ENCODE measurements at places on chromosomes 6 and 20.

GRCh38 chr6:3596766-3597165, 139.9 kb upstream of the SLC22A23 start:
- DNase-seq: no peak

DNA sequence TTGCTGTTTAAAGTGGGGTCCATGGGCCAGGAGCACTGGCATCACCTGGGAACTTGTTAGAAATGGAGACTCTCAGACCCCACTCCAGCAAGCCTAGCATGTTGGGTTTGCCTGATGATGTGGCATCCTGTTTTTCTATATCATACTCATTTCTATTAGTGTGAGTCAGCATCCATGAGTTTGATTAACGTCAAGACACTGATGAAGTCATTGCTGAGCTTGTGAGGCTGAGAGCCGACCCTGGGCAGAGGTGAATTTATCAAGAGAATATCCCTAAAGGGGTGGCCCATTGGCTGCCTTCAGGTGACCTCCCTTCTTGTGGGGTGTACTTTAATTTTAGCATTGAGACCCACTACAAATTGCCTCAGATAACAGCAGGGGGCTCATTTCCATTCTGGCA, 43.4 kb upstream of the RNF144B start:
- DNase-seq: no peak

GRCh38 chr6:83442752-83443151, 11.9 kb upstream of the ME1 start:
- DNase-seq: no peak

DNA sequence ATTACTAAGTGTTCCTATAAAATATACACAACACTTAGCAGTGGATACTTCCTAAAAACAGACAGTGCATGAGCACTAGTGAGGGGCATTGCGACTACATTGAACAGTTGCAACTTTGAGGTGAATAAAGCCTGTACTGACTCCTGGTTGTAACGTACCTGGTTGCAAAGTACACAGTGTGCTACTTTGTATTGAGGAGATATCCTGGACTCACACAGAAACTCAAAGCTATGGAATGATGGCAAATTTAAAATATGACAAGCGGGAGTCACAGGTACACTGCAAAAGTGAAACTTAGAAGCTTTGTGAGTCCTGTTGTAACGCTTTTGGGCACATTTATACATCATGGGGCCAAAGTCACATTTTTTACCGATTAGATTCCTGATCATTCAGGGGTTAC, 55.6 kb upstream of the HLA-A start:
- DNase-seq: no peak

DNA sequence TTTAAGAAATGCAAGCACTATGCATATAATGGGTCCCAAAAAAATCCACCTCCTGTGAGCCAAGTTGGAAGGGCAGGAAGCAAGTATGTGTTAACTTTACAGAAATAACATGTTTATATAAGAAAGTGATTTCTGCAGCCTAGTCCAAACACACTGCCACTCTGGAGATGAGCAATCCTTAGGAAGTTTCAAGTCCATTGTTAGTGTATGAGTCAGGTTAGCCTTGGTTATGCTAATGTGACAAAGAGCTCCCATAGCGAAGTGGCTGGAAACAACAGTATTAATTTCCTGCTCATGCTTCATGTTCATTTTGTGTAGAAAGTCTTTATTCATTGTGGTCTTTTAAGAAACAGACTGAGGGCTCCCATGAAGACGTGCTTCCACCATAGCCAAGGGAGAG, 121.4 kb downstream of the TBXT start:
- DNase-seq: no peak

DNA sequence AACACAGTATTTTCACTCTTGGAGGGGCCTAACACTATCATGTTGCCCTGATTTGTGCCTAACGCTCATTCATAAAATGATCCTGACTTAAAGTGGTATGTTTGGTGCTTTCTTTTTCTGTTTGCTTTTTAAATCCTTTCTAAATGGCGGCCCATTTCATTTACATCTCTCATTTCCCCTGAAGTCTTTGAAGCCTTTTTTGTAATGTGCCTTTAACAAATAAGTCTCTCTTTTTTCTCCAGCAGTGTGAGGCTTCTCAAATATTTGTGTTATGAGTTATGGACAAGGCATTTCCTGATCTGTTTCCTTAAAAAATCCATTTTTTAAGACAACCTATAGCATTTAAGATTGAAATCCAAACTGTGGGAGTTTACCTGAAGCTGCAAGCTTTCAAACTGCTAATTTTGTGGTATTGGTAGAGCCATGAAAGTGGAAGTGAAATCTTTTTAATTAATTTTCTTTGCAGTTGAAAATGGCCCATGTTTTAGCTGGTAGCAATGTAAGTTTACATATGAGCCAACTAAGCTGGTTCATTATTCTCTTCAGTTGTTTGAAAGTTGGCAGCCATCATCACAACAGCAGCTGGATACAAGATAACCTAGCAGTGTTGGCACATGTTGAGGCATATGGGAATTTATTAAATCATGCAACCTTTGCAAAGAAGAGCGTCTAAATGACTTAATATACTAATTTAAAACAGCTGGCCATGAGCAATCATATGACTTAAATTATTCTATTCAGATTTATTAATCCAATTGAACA, 469.7 kb downstream of the CDKAL1 start:
- no peak for DNase-seq

DNA sequence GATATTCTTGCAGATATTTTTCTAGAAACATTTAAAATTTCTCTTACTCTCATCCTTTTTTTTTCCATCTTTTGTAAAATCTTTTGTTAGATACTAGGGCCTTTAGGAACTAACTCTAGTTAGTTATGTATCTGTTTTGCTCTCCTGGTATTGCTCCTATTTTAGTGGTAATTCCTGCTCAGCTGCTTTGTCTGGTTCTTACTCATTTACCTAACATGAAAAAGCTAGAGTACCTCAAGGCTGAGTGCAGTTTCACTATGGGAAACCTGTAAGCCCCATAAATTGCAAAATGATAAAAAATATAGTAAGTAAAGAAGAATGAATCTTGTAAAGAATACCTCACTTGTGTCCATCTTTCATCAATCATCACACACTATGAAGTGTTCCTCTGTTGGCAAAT, 1602.0 kb downstream of the GRIK2 start:
- DNase-seq: no peak

DNA sequence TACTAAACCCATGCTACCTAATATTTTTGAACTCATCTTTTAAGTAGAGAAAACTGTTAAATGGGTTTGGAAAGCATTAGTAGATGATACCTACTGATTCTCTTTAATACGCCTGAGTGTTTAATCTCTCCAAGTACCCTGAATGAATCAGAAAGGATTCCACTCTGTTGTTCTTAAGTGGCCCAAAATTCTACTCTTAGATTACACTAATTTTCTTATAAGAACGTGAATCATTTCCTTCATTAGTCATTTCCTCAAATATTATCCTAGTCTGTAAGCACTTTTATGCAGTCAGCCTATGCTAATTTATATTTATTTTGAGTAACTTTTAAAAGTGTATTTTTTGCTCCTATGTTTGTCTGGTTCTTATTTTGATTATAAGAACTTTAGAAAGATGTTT, 380.0 kb downstream of the BTBD9 start:
- DNase-seq: no peak

DNA sequence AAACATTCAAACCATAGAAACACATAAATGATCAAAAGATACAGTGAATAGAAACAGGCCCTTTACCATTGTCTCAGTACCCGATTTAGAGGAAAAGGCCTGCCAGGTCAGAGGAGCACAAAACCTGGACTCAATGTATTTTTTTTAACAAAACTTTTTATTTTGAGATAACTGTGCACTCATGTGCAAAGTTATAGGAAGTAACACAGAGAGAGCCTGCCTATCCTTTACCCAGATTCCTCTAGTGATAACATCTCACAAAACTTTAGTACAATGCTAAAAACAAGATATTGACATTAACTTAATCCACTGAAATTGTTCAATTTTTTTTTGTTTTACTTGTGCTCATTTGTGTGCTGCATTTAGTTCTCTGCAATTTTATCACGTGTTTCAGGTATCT, 36.8 kb upstream of the SAMD3 start:
- no peak for DNase-seq

GRCh38 chr6:90230548-90231215, 66.0 kb downstream of the BACH2 start:
- DNase-seq: no peak

DNA sequence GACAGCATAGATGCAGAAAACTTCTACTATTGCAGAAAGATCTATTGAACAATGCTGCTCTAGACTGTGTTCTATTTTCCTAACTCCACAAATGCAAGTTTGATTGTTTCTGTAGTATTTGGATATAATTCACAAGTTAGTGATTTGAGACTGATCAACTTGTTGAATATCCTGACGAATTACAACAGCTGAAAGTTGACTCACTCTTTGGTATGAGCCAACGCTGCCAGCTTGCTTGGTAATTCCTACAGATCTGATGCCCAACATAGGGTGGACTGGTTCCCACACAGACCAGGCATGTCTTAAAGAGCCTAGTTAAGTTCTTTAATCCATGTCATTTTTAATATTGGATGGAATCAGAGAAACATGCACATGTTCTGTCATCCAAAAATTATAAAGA, 231.0 kb upstream of the RAB32 start:
- DNase-seq: no peak

GRCh38 chr6:73791336-73791735, 95.3 kb downstream of the CD109 start:
- DNase-seq: no peak

- DNase-seq: no peak
Measured at GRCh38 chr6:106671651-106672050, 42.3 kb downstream of the QRSL1 start.

GRCh38 chr20:57451795-57452661, 60.8 kb downstream of the RBM38 start:
- DNase-seq: no peak

DNA sequence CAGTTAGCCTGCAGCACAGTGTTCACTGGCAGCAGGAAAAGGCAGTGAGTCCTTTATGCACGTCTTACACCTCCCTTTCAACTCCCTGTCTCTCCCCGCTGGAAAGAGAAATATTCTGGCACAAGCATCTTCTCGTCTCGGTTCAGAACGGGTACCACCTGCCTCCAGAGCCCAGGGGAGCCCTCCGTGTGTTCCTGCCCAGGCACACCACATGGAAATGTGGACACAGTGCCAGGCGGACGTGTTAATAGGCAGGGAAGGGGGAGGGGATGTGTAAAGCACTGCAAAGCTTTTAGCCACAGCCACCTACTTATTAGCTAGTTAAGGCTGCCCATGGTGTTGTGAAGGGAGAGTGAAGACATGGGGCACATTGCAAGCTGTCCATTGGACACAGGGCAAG, 219.7 kb downstream of the FARS2 start:
- DNase-seq: no peak

- DNase-seq: no peak
Measured at GRCh38 chr6:166202321-166202733, 34.7 kb upstream of the TBXT start.

- DNase-seq: no peak
Measured at GRCh38 chr20:31670371-31671228, 32.9 kb downstream of the COX4I2 start.

DNA sequence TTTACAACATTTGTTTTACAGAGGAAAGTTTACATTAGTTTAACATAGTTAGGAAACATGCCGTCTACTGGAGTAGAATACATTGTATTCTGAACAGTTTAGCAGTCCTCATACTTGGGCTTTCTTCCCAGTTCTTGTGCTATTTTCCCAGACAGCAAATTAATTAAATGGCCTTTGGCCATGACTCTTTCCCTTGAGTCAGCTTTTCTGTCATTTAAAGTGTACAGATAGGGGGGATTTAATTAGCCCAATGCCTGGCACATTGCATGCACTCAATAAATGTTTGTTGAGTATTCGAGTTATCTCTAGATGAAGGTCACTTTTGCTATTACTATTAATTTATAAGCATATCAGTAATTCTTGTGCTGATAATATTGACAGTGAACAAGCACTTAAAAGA, 1.6 kb downstream of the TMEM244 start:
- DNase-seq: no peak

- no peak for DNase-seq
Measured at GRCh38 chr6:101722991-101723579, 329.6 kb downstream of the GRIK2 start.

DNA sequence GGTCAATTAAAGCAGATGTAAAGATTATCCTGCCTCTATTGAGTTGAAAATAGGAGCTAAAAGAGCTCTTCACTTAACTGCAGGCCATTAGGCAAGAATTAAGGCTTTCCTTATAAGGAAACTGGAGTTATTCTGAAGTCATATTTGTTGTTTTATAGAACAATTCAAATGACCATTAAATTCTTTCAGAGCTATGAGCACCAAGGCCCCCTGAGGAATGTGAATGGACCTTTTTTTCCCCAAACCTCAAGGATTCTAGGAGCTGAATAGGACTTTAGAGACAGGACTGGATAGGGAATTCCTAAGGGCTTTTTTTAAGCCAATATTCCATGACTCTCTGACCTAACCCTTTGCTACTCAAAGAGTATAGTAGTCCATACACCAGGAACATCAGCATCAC, 565.7 kb upstream of the BTBD3 start:
- DNase-seq: no peak

DNA sequence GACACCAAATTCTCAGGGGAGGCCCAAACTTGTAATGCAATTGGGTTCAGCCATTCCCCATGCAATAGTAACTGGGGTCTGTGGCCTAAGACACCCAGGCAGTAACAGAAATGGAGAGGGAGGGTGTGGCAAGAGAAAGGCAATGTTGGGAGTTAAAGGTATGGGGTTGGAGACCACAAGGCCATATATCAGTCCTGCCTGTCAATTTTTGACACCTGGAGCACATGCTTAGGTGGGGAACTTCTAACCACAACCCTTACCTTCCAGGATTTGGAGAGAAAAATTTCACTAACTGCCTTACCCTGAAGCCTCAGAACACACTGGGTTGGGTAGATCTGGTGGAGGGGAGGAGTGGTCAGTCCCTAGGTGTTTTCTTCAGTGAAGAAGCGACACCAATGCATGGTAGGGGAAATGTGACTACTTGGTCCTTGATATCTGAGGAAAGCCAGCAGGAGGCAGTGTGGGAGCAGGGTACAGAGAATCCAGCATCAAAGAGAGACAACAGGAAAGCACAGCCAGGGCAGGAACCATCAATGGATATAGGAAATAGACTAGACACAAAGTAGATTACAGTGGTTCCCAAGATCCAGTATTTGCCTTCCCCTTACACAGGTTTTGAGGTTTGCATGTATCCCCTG, 6.8 kb upstream of the USP49 start:
- peak; percentile 52 for DNase-seq

GRCh38 chr6:32369660-32370059, 2.0 kb downstream of the TSBP1 start:
- no peak for DNase-seq

DNA sequence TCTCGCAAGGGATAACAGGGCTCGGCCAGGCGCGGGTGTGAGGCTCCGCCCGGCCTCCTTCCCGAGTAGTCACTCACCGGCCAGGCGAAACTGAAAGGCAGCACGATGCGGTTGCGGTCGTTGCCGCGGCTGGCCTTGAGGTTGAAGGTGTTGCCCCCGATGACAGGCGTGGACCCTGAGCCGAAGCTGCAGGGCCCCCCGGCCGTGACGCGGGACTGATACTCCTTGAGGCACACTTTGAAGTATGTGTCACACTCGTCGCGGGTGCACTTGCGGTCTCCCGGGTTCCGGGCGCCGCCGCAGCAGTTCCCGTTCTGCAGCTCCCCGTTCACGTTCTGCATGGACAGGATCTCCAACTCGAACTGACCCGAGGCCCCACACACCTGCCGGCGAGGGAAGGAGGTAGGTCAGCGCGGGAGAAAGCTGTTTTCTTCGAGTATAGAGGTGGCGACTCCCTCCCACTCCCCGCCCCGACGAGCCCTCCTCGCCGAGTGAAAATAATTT, 1.1 kb downstream of the JAG1 start:
- DNase-seq: no peak

GRCh38 chr20:31570021-31570463, 35.0 kb upstream of the ID1 start:
- no peak for DNase-seq

GRCh38 chr6:36545767-36546307, 1.4 kb downstream of the STK38 start:
- DNase-seq: no peak
